ENCODE measurements at places on chromosomes 2 and 18.

GRCh38 chr2:70986499-70987189 lies 8.0 kb downstream of the TEX261 start:
- DNase-seq = no peak

GRCh38 chr2:27809761-27810241 lies 38.3 kb downstream of the MRPL33 start:
- DNase-seq = peak; percentile 93

DNA sequence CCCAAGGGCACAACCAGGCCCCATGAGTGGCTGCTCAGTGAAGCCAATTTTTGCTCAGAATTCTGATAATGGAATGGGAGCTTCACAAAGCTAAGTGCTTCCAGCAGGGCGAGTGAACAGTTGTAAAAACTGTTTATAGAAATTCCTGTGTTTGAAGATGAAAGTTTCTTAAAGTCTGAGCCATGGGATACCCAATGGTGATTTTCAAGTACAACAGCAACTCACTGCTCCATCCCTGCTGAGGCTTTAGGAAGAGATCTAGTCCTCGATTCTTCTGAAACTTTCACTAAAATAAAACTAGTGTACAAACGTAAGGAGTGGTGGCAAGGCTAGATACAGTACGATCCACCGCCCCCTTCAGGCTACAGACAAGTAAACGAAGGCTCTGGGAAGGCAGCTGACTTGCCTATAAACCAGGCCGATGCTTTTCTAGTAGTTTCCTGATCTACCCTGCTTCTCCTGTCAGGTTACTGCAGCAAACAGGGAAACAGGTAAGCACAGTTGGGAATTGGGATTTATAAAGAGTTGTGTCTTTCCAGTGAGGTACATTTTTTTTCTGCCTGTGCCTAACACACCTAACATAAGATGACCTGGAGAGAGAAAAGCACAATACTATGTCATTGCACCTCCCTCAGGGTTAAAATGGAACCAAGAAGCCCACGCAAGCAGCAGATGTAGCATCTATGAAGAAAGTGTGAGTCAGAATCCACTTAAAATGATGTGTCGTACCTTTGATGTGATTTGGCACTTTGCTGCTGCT lies 108.7 kb downstream of the UXS1 start:
- peak; percentile 39 for DNase-seq

DNA sequence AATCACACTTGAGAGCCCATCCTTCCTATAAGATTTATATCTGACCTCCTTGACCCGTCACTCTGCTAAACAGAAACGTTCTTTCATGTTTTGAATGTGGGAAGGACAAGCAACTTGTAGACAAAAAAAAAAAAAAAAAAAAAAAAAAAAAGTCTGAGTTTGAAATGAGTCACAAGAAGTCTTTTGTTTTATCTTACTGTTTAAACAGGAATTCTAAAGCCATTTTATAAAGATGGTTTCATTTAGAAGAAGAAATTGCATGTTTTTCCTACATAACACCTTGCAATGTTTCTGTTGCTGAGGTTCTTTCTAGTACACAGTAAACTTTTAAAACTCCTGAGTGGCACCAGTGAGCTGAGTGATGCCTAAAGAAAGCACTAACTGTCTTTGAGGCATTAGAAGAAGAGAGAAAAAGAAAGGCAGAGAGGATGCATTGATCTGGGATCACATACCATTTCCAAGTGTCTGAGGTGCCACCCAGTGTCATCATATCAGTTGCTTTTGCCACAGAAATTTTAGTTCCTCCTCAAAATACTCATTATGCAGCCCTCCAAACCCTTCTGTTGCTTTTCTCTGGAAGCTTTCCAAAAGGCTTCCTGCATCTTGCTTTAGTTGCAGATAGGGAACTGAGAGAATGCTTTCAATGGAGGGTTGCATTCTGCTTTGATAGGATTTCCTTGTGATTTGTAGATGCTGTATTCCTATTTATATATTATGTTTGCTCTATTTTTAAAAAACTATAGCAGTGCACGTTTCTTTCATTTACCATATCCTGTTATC lies 69.1 kb downstream of the ACVR2A start:
- peak; percentile 4 for DNase-seq

DNA sequence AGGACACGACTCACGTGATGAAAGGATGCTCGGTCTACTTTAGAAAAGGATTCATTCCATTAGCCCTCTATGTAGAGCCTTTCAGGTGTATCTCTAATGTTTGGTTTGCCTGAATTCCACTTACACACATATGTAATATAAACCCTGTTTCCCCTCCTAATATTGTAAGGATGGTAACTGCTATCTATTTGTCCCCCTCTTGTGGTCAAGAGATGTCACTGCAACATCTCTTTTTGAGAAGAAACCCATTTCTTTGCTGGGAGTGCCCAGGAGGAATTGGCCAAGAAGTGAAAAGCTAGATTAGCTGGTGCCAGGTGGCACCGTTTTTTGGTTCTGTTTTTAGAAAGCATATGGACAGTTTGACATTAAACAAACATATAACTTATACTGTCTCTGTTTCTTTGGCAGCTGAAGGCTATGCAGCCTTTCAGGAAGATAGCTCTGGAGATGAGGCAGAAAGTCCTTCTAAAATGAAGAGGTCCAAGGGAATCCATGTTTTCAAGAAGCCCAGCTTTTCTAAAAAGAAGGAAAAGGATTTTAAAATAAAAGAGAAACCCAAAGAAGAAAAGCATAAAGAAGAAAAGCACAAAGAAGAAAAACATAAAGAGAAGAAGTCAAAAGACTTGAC lies 41.2 kb downstream of the RALBP1 start:
- DNase-seq = peak; percentile 46

- DNase-seq = peak; percentile 11
Observed at GRCh38 chr2:232288489-232289030, 90.0 kb upstream of the ALPP start.

- no peak for DNase-seq
Observed at GRCh38 chr2:85397925-85398331, 12.2 kb downstream of the CAPG start.
